ENCODE measurements at places on chromosomes 5 and 9. TPM values are rescaled to one million over a fixed set of nuclear protein-coding genes. Genes with fewer than 3 reads are reported as not detected.

The FAM151B gene
- 0.71 TPM for polyA plus RNA-seq

The TXNDC8 gene
- not detected for polyA plus RNA-seq

The ZBTB43 gene
- polyA plus RNA-seq: 3.6 TPM

DNA sequence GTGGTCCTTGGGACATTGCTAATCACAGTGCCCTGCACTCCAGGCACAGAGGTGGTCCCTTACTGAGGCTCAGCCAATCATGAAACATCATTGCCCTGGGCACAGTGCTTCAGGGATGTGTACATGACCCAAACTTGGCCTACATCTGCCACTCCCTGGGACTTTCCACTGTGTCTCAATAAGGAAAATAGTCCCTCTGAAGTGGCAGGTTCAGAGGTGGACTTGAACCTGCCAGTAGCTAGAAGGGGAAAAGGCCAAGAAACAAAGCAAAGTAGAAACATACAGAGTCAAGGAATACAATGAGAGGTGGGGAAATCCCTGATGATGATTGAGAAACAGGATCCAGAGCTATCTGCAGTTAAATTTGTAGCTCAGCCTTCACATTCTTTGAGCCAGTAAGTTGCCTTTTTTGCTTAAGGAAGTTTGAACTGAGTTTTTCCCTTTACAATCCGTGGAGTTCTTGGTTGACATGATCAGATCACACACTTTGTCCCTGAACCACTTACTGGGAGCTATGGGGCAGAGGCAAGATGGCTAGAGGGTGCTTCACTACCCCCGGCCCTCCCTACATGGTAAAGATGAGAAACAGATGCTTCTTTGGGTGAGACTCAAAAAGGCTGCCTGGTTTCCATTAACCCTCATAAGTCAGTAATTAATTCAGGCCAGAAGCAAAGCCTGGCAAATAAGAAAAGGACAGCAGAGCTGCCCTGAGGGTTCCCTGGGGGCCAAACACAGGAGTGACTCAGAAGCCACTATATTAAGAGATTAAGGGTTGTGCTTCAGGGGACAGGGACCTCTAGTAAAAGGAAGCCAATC, 57.6 kb downstream of the SH3TC2 start:
- no peak for DNase-seq

- DNase-seq: no peak
Measured at GRCh38 chr9:16824545-16825330, 45.7 kb downstream of the BNC2 start.

- DNase-seq: no peak
Measured at GRCh38 chr5:58188262-58188651, 271.6 kb downstream of the PLK2 start.

GRCh38 chr5:100856462-100856861, 46.6 kb downstream of the ST8SIA4 start:
- DNase-seq: no peak

Measured in liver (tissue), 10 donors.